Type B pancreatic cell (in vitro differentiated cells): ENCODE measurements at places on chromosomes 1 and 21.

DNA sequence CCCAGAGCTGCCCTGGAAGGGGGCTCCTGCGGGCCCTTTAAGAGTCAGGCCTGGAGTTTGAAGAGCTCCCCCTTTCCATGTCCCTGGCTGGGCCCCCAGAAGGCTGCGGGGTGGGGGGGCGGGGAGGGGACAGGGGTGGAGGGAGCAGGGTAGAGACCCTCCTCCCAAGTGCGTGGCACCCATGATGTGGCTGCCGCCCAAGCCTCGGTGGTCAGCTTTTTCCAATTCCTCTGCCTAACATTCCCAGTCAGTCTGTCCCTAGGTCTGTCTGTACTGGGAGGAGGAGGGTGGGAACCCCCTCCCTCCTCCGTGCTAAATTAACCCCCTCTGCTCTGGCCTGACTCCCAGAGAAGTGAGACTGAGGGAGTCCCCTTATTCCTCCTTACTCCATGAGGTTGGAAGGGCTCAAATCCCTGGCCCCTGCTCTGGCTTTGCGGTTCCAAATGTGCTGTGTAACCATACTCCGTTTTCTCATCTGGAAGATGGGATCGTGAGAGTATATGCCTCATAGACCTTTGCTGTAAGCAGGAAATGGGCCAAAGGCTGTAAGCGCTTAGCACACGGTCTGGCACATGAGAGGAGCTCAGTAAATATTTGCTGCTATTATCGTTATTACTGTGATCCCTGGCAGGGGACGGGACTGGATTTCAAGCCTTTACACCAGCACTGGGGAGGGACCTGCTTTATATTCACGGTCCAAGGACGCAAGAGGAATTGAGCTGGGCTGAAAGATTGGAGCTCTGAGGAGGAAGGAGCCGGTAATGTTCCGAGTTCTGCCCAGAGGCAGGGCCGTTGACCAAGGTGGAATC is 658 bp upstream of the COL16A1 start:
- no peak for DNase-seq

DNA sequence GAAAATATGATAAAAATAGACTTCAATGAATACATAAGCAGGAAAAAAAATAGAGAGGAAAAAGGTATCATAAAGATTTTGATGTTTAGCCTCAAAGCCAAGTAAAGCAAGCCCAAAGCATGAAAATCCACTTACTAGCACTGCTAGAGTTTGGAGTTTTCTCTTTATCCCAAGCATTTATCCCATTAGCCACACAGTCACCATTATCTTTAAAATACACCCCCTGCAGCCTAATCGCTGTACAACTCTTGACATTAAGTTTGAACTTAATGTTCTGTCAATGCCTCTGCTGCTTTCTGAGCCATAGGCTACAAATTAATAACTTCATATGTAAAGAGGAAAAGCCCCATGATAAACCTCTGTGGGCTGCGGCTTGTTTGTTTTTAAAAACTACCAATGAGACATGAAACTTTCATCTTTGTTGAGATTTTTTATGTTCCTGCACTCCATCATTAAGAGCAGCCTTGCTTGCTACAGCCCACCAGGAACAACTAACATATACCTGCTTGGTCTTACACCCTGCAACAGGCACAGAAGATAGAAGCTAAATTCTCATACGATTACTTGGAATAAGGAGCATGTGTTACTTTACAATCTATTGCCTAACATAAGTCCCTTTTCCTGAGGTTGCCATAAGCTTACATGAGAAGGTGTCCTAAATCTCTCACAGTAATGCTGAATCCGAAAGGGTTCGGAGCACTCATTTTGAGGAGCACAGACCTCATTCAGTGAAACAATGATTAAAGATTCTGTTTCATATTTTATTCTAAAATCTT is 202.4 kb downstream of the SMYD3 start:
- no peak for DNase-seq

- no peak for DNase-seq
These were observed 5.9 kb downstream of the DUSP10 start for GRCh38 chr1:221735999-221736398.

DNA sequence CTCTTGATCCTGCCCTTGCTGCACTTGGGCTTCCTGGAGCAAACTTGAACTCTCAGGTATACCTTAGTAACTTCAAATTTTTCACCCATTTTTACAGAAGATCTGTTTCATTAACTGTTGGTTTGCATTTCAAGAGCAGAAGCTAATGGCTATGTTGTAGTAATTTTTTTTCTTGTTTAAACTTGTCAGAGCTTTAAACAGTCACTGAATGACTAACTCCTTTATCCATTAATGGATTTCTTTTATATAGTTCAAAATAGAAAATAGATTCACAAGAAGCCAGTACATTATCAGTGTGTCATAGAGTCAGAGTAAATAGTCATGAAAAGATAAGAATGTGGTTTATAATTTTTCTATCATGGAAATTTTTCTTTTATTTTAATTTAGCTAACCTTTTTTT is 13.6 kb downstream of the SRSF11 start:
- no peak for DNase-seq

DNA sequence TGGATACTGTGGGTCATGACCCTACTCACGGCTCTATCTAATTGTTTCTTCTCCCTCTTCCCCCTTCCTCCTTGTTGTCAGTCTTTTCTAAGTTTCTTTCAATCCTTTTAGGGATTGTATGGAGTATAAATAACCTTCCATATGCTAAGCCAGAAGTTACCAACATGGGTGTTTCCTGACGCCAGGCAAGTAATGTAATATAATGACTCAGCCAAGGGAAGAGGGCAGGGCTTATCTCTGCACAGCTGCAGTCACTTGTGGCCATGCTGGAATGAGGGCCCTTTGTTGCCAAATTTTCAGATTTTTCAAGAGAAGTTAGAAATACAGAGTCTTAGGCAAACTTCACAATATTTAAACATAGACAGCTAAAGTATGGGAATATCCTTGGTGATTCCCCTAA is 194.6 kb downstream of the ST6GALNAC3 start:
- DNase-seq = no peak

- DNase-seq = no peak
These were observed 104.1 kb upstream of the TMPRSS2 start for GRCh38 chr21:41611966-41612606.

GRCh38 chr1:17881761-17882160 is 126.6 kb downstream of the ACTL8 start:
- DNase-seq = no peak

- DNase-seq = no peak
These were observed 38.7 kb downstream of the HS2ST1 start for GRCh38 chr1:86953167-86953566.
